Daoy (cell line): ENCODE measurements at places on chromosomes 16 and 17.

- no peak for DNase-seq
Observed at GRCh38 chr16:22948058-22948602, 134.2 kb downstream of the HS3ST2 start.

- DNase-seq: no peak
Observed at GRCh38 chr16:12453832-12454231, 349.9 kb downstream of the CPPED1 start.

DNA sequence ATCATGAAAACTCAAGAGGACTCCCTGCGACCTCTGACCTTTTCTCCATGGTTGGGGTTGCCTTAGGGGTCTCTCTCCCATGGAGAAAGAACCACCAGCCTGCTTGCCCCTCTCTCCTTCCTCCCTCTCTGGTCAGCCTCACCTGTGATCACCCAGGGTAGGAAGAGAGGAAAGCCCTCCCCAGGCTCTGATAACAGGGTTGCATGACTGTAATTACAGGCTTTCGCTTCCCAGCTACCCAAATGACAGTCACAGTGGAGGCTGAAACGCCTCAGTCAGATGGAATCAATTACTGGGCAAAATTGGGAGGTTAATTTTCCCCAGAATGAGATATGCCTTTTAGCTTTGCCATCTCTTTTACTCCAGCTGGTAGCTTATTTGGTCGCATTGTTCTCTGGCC is 265.8 kb upstream of the SOX9 start:
- no peak for DNase-seq

DNA sequence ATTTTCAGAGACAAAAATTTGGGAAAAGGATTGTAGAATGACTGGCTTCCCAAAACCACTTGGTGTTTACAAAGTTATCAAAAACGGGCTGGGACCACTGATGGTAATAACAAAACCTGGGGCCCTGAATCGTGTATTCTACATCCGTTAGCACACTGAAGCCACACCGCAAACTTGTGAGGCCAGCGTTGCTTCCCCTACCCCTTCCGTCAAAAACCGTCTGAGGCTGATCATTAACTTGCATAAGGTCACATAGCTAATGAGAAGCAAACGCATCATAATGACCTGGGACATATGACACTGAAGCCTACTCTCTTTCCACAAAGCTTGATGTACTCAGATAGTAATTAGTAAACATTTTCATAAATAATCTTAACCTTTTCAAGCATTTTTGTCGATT is 704.3 kb downstream of the MAF start:
- no peak for DNase-seq

GRCh38 chr17:41967141-41967920 is 736 bp downstream of the CNP start:
- DNase-seq: peak; percentile 32

GRCh38 chr17:18321309-18321708 is 6.2 kb downstream of the SMCR8 start:
- peak; percentile 21 for DNase-seq

DNA sequence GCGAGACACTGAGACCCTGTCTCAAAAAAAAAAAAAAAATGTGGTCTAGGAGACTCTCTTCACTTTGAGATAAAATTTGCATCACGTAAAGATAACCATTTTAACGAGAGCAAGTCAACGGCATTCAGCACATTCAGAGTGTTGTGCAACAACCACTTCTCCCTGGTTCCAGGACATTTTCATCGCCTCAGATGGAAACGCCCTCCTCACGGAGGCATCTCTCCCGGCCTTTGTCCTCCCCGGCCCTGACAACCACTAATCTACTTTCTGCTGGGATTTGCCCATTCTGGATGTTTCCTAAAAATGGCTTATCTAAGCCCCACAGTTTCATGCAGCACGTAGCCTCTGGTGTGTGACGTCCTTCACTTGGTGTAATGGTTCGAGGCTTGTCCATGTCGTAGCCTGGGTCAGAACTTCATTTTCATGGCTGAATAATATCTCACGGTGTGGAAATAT is 6.4 kb upstream of the NPRL3 start:
- DNase-seq: no peak

DNA sequence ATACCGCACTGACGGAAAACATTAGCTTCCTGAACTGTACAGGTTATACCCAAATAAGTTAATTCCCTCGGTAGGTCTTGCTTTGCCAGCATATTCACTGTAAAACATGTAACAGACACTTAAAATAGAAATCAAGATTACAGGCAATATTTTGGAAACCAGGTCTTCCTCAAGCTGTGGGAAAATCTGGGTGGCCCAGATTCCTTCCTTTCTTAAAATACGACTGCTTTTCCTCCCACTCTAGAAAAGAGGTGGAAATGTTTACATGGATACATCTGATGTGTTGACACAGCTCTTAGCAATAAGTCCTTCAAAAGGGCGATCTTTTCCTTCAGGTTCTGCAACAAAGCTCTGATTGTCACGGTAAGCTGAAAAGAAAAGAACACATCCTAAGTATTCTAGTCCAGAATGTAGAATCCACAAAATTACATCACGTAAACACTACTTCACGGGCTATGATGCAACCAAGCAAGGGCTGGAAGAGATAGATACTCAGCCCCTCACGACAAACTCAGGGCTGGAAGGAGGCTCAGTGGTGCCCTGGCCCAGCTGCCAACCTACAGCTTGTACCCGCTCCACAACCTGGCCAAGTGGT is 18.4 kb downstream of the STX8 start:
- DNase-seq: no peak

GRCh38 chr17:75271233-75271954 is 363 bp upstream of the MIF4GD start:
- peak; percentile 88 for DNase-seq

GRCh38 chr16:3581392-3581791 is 4.2 kb upstream of the NLRC3 start:
- DNase-seq: no peak

DNA sequence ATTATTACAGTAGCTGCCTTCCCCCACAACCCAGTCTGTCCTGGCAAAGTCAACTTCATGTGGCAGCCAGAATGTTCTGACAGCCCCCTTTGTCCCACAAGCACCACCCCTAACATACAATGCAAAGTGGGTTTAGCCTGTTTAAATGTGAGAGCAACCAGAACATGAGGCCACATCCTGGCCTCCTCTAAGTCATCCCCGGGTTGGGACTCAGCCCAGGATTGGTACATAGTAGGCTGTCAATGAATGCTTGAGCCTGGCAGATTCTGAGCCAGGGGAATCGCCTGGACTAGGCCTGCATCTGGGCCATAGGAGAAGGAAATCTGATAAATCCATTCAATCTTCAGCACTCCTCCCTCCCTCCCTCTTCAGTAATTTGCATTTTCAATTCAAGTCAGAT is 4.3 kb upstream of the ITGA3 start:
- no peak for DNase-seq

- no peak for DNase-seq
Observed at GRCh38 chr17:37239690-37240334, 136.0 kb upstream of the C17orf78 start.

DNA sequence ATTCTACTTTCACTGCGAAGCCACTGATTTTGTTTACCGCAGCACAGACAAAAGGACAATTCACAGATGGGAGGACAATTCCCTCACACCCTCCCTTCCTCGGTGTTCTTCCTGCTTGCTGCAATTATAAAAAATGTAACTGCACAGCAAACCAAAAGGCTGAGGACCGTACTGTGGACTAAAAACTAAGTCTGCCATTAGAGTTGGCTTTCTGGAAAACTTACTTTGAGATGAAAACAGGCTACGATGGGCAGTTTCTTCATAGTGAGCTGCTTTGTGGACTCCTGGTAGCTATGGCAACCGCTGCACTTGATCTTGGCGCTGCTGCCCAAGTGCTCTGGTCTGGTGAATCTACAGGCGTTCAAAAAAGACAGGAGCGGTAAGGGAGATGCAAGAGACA is 35.2 kb downstream of the USP22 start:
- no peak for DNase-seq

GRCh38 chr16:5895976-5896375 is 798.4 kb upstream of the EEF2KMT start:
- DNase-seq: no peak

DNA sequence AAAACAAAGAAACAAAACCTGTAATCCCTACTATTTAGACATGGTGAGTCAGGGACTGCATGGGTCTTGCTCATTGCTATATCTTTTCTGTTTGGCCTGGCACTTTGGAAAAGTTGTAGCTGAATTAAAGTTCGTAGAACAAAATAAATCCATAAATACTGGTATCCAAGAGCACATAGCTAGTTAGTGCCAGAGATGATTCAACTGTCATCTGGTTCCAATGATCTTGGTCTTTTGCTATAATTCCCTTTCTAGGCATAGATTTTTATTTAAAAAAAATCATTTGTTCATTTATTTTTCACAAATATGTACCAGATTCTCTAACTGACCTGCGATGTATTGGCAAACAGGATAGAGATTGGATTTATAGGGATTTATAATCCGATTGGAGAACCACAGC is 1436.1 kb upstream of the GOT2 start:
- DNase-seq: no peak

DNA sequence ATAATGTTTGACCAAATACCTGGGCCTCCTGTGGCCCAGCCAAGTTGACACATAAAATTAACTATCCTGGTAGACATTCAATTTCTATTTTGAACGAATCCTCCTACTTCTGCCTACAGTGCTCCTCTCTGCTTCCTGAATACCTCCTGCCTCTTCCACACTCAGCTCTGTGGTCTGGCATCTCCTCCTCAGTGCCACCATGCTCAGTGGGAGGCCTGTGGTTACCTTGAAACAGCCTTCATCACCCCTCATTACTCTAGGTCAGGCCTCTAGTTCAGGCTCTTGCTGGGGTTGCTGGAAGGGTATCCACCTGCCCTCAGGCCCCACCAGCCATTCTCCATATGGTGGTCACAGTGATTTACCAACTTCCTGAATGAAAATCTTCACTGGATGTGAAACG is 5.1 kb downstream of the LYRM9 start:
- DNase-seq: peak; percentile 59

- no peak for DNase-seq
Observed at GRCh38 chr16:22934786-22935185, 120.8 kb downstream of the HS3ST2 start.

GRCh38 chr16:15396948-15397594 is 1.5 kb downstream of the MPV17L start:
- DNase-seq: no peak

DNA sequence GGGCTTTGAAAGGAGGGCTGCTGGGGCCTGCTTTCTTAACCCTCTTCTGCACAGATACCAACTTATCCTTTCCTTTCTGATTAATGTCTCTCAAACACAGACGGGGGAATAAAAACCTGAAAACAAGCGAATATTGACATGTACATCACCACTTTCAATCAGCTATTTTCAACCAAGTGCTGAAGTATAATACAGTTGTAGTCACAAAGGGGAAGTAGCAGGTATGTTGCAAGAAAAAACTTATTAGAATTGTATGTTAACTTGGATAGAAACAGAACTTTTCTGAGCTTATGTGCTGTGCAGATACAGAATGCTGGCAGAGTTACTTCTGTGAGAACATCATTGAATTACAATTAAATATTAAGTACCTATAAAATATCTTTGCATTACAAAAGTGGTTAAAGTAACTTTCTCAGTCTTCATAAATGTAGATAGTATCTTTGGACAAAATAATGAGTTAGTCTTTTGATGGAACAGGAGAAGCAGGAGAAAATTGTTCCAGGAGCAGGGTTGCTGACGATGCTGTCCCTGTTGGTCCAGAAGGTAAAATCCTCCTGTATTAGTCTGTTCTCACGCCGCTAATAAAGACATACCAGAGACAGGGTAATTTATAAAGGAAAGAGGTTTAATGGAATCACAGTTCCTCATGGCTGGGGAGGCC is 59.5 kb downstream of the RPTOR start:
- no peak for DNase-seq

DNA sequence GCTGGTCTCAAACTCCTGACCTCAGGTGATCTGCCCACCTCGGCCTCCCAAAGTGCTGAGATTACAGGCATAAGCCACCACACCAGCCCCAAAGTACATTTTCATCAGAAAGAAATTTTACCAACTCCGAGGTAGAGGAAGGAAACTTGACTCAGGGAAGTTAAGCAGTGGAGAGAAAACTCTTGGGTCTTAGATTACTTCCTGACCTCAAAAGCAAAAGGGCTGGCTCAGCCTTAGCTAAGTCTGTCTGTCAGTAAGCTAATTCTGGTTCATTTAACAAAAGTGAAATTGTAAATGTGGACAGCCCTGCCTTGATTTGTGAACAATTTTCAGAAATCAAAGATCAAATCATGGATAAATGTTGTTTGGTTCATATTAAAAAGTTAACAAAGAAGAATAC is 30.6 kb downstream of the MAP2K6 start:
- no peak for DNase-seq

DNA sequence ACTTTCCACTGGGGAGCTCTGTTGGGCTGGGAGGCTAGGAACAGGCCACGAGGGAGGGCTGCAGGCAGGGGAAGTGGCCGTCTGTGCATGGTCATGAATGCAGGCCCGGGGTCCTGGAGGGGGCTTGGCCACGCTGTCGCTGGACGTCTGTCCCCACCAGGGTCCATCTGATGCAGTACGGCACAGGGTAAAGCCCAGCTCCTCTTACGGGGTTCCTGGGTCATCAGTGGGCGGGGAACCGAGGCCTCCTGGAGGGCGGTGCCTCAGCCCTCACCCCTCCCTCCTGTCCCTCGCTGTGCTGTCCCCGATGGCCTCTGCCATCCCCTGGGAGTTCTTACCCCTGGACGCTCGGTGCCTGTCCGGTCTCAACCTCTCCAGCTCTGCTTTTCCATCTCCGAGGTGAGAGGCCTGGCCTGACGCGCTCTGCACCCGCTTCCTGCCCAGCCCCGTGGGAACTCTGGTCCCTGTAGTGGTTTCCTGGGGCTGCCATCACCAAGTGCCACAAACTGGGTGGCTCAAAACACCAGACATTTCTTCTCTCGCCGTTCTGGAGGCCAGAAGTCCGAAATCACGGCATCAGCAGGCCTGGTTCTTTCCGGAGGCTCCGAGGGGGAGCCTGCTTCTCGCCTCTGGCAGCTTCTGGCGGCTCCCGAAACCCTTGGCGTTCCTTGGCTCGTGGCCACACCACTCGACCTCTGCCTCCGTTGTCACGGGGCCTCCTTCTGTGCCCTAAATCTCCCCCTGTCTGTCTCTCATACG is 182.8 kb downstream of the SEC14L1 start:
- peak; percentile 84 for DNase-seq

- DNase-seq: no peak
Observed at GRCh38 chr16:15539197-15539596, 103.8 kb downstream of the MARF1 start.

DNA sequence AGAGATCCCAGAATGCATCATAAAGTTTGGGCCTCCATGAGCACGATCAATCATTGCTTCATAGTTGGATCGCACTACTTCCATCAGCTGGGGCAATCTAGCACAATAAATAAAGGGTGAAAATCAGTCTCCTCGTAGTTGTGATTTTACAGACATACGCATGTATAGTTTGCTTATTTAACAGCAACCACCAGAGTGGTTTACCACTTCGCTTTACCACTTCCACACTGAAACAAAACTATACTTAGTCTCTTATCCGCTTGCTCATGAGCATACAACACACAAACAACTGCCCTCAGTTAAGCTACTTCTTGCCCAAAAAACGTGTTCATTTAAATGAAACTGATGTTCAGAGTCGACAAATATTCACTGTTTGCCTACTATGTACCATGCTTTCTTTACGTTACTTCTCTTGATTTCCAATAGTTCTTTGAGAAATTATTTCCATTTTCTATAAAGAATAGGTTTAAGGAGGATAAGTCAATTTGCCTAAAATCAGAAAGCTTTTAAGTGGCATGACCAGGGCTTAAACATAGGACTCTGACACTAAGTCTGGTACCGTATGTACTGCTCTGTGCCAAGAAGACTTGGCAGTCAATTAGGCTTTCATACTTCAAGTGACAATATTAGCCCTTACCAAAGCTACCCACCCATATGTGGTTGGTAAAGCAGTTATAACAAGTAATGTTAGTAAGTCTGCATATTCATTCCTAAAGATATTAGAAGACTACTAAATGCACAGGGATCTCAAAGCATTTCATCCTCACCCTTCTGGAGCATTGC is 22.0 kb downstream of the SETD6 start:
- no peak for DNase-seq
